Activated T-cell treated with anti-CD3 and anti-CD28 coated beads, Interleukin-2, amount 50 U/mL, for 4 hours (primary cell): ENCODE measurements at places on chromosomes 3 and 15. TPM values are rescaled to one million over a fixed set of nuclear protein-coding genes. Genes with fewer than 3 reads are reported as not detected.

The EPHB3 gene
- 0.15 TPM for total RNA-seq

The ALPK3 gene
- 0.11 TPM for total RNA-seq

The CPNE4 gene
- total RNA-seq = not detected

The NOX5 gene
- not detected for total RNA-seq

The RYR3 gene
- not detected for total RNA-seq

The C2CD4A gene
- total RNA-seq = 0.43 TPM

The GPR27 gene
- 2.3 TPM for total RNA-seq

The C3orf85 gene
- total RNA-seq = not detected

The THAP10 gene
- total RNA-seq = not detected

The GDPGP1 gene
- total RNA-seq = 11.4 TPM

The SLC22A13 gene
- 0.53 TPM for total RNA-seq

The CCDC191 gene
- total RNA-seq = 1.5 TPM

The SRGAP3 gene
- 2.0 TPM for total RNA-seq

The OIP5 gene
- 10.2 TPM for total RNA-seq

The SLCO2A1 gene
- total RNA-seq = 0.15 TPM

The RPL39L gene
- total RNA-seq = 4.7 TPM

The IQCF5 gene
- not detected for total RNA-seq

The CPLX3 gene
- total RNA-seq = 0.32 TPM

The GOLGA6A gene
- not detected for total RNA-seq

The WNT7A gene
- total RNA-seq = 0.24 TPM

The TIPARP gene
- 18.2 TPM for total RNA-seq

The WDR49 gene
- total RNA-seq = not detected

The CASR gene
- 0.08 TPM for total RNA-seq

The GOLGA8R gene
- total RNA-seq = 0.35 TPM

The RASGRF1 gene
- 0.05 TPM for total RNA-seq

The FRMD5 gene
- 0.13 TPM for total RNA-seq

The RARB gene
- not detected for total RNA-seq

The DUOX1 gene
- total RNA-seq = 0.22 TPM

The HRG gene
- total RNA-seq = not detected

The ANKRD63 gene
- not detected for total RNA-seq
